Chondrocyte (in vitro differentiated cells): ENCODE measurements at places on chromosomes 6 and 20. TPM values are rescaled to one million over a fixed set of nuclear protein-coding genes. Genes with fewer than 3 reads are reported as not detected.

DNA sequence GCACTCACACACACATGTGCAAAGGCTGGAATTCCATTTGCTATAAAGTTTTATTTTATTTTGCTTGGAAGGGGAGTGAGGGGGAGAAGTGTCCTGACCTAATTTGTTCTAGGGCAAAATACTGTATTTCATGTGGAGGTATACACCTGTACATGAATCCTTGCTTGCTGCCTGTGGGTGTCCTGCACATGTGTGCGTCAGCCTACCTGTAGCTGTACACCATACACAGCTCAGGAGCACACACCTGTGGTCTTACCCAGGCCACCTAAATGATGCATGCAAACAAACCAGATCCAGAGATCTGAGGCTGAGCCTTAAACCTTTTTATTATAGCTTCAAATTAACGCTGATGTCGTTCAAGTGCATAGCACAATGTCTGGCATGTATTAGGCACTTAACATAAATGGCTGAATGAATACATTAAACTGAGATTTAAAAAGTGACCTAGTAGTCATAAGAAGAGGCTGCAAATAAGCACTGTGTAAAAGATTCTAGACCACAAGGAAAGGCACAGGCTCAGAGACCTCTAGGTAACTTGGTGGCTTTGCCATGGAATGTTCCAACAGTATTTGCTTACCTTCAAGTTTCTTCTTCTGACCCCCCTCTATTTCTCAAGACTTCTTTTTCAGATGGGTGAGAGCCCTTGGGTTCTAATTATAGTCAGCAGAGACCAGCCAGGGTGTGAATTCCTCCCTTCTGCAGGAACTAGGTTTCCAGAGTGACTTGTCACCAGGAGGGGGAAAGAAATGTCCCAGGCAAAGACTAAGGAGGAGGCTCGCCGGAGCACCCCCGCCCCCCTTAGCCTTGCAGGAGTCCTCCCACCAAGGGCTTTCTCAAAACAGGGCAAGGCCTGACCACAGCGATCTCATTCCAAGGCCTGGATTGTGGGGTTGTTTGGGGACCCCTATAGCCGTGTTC lies 13.4 kb downstream of the FOXC1 start:
- DNase-seq = no peak

DNA sequence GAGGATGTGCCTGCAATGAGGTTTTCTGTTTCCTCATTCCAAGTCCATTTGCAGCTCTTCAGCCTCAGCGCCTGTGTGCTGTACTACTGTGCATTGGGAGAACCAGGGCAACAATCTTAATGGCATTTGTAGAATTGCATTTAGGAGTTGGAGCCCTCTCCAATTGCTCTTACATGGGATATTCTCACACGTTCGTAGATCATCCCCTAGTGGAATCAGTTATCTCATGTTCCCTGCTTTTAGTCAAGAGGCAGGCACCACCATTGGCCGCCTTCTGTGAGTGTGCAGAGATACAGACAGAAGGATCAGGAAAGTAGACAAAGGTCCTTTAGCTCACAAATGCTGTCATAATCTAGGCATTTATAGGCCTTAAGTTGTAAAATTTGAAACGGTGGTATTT lies 84.2 kb upstream of the RGS17 start:
- no peak for DNase-seq

C6orf163 gene
- 1.2 to 3.3 TPM (median 1.7 TPM) in 3 replicates for total RNA-seq

MAN1A1 gene
- 6.9 to 16.3 TPM (median 7.2 TPM) in 3 replicates for total RNA-seq

- DNase-seq = no peak
Observed at GRCh38 chr20:19668418-19668817, 89.6 kb upstream of the RIN2 start.

- DNase-seq = no peak
Observed at GRCh38 chr6:124868481-124868880, 93.8 kb upstream of the RNF217 start.

ATXN1 gene
- 59.6 to 65.0 TPM (median 64.5 TPM) in 3 replicates for total RNA-seq

SOD2 gene
- 57.1 to 87.3 TPM (median 61.5 TPM) in 3 replicates for total RNA-seq

DNA sequence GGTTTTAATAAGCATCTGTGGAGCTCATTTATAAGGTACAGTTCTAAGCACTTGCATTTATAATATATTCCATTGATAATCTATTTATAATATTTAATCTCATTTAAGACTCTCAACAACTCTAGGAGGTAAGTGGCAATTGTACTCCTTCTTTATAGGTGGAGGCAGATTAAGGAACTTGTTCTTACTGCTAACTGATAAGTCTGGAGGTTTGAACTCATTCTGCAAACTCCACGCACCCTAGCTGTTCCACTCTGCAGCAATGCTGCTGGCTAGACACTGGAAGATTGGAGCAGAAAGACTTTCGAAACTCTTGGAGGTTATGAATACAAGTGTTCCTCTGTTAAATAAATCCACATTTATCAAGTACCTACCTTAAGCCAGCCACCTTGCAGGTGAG lies 793 bp upstream of the HDAC2 start:
- no peak for DNase-seq

DNA sequence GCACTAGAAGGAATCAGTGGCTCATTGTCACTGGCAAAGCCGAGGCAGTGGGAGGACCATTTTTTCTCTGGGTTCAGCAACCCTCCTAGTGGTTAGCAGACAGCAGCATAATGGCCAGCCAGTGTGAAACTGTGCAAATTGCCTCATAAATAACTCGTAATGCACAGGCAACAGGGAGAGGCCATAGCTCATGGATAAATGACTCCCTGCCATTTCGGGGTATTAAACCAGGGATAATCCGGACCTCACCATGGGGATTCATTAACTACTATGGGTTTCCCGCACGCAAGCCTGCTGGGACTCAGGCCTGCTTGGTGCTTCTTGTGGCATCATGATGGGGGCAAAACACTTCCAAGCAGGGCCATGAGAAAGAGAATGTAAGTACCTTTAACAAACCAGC lies 158.2 kb upstream of the CHD6 start:
- no peak for DNase-seq

CST8 gene
- not detected in 3 replicates for total RNA-seq

DNA sequence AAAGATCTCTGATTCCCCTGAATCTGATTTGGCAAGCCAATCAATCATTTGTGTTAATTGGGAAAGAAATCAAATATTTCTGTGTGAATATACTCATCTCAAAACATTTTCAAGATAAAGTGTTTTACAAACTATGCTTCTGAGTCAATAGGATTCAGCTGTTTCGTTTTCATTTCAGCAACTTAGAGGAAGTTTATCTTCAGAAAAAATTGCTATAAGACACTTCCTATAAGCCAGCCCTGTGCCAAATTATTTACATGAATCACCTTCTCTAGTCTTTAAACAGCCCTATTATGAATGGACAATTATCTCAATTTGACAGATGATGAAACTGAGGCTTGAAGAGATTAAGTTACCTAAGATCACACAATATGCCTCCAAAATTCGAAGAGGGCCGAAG lies 10.9 kb downstream of the DEFB129 start:
- DNase-seq = no peak

DNA sequence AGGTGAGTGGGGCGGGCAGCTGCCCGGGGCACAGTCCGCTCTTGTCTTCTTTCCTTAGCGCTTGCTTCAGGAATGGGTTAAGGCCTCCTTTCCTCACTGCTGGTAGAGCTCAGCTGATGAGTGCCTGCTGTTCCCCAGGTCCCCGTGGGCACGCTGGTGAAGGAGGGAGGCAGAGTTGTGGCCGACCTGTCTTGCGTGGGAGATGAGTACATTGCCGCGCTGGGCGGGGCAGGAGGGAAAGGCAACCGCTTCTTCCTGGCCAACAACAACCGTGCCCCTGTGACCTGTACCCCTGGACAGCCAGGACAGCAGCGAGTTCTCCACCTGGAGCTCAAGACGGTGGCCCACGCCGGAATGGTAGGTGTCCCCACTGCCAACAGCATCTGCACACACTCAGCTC lies 15.7 kb downstream of the MTG2 start:
- DNase-seq = peak; percentile 87

- DNase-seq = no peak
Observed at GRCh38 chr6:150689900-150690590, 90.4 kb downstream of the PLEKHG1 start.
